ENCODE measurements at places on chromosomes 16 and 17. TPM values are rescaled to one million over a fixed set of nuclear protein-coding genes. Genes with fewer than 3 reads are reported as not detected.

Gene SPECC1
- polyA plus RNA-seq, result 2.0 TPM

Gene PRR29
- polyA plus RNA-seq, result 0.13 TPM

Gene PITPNM3
- 0.31 TPM for polyA plus RNA-seq

Gene GDE1
- polyA plus RNA-seq, result 51.2 TPM

Gene WNT9B
- 0.05 TPM for polyA plus RNA-seq

Gene KRT10
- polyA plus RNA-seq, result 38.8 TPM

Gene PLEKHG4
- 0.60 TPM for polyA plus RNA-seq

Gene FBXL16
- polyA plus RNA-seq, result 0.10 TPM

Gene SDR42E2
- not detected for polyA plus RNA-seq

Gene GDPD3
- polyA plus RNA-seq, result 0.48 TPM

Gene CDH1
- polyA plus RNA-seq, result 0.06 TPM

Gene NPIPA2
- 2.7 TPM for polyA plus RNA-seq

Gene ZC3H18
- polyA plus RNA-seq, result 36.0 TPM

GRCh38 chr17:77470800-77471733 is 330.3 kb downstream of the SEC14L1 start:
- no peaks in the 10 kb centered on the region for H3K36me3 ChIP-seq
- peak overlapping the region; percentile 46 for H3K27ac ChIP-seq
- H3K27me3 ChIP-seq, result no peaks in the 10 kb centered on the region
- DNase-seq, result peak; percentile 60

- H3K27ac ChIP-seq, result peak overlapping the region; percentile 70
- peak; percentile 93 for DNase-seq
- no peak overlapping the region for H3K4me3 ChIP-seq
Measured at GRCh38 chr16:85465328-85466303, 147.5 kb upstream of the GSE1 start.

GRCh38 chr17:80261159-80261894 is 675 bp downstream of the RNF213 start:
- H3K4me3 ChIP-seq, result peak overlapping the region; percentile 96
- H3K4me1 ChIP-seq, result peaks cover 29% of the 10 kb centered on the region
- H3K27ac ChIP-seq, result peak overlapping the region; percentile 95
- DNase-seq, result peak; percentile 52
- H3K36me3 ChIP-seq, result no peaks in the 10 kb centered on the region

- H3K27me3 ChIP-seq, result no peaks in the 10 kb centered on the region
- no peaks in the 10 kb centered on the region for H3K4me1 ChIP-seq
- H3K4me3 ChIP-seq, result no peak overlapping the region
- H3K36me3 ChIP-seq, result no peaks in the 10 kb centered on the region
Measured at GRCh38 chr17:8890671-8891070, 23.2 kb upstream of the PIK3R6 start.

GRCh38 chr17:48619826-48620449 is 4.8 kb upstream of the HOXB8 start:
- DNase-seq, result no peak
- peaks cover 97% of the 10 kb centered on the region for H3K27me3 ChIP-seq
- peaks cover 2% of the 10 kb centered on the region for H3K4me1 ChIP-seq

- peaks cover 37% of the 10 kb centered on the region for H3K36me3 ChIP-seq
- H3K4me1 ChIP-seq, result no peaks in the 10 kb centered on the region
- H3K27ac ChIP-seq, result no peak overlapping the region
- H3K4me3 ChIP-seq, result no peak overlapping the region
Measured at GRCh38 chr17:2319051-2319450, 15.3 kb downstream of the SRR start.

DNA sequence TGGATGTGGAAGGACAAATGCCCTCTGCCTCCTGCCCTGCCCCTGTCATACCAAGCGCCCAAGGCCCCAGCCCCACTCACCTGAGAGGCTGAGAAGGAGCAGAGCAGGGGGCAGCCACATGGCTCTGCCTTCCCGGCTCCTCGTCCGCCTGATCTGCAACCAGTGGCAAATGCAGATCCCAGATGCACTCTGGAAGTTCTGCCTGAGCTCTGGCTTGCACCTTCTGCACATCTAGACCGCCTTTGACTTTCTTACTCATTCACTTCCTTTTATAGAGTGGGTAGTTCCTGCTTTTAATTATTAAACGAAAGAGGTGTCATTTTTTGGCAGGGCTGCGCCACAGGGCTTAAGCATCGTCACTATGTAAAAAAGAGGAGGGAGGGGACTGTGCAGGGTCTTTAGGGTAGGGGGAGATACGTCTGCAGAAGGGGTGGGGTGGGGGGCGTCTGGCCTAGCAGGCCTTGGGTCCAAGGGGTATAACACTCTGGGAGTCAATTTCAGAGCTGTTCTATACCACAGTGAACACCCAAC is at the start of gene CD300LB:
TSS of gene CD300LB (minus strand) at position 245 of the 531 bp plus-strand sequence. CDS start at position 120, 125 bp downstream.
- H3K4me1 ChIP-seq, result no peaks in the 10 kb centered on the region
- no peaks in the 10 kb centered on the region for H3K36me3 ChIP-seq
- no peaks in the 10 kb centered on the region for H3K27me3 ChIP-seq
- no peak within 1 kb of the TSS for H3K27ac ChIP-seq
- DNase-seq, result no peak

- no peaks in the 10 kb centered on the region for H3K4me1 ChIP-seq
- DNase-seq, result peak; percentile 72
- no peaks in the 10 kb centered on the region for H3K36me3 ChIP-seq
- H3K27me3 ChIP-seq, result peaks cover 24% of the 10 kb centered on the region
- no peak overlapping the region for H3K27ac ChIP-seq
Measured at GRCh38 chr17:79940459-79941087, 95.1 kb downstream of the TBC1D16 start.

GRCh38 chr16:66858740-66859396 is 14.7 kb downstream of the CA7 start:
- H3K4me1 ChIP-seq, result no peaks in the 10 kb centered on the region
- no peak overlapping the region for H3K4me3 ChIP-seq
- no peaks in the 10 kb centered on the region for H3K36me3 ChIP-seq
- no peak overlapping the region for H3K27ac ChIP-seq
- H3K27me3 ChIP-seq, result no peaks in the 10 kb centered on the region
- DNase-seq, result peak; percentile 85

- no peak overlapping the region for H3K4me3 ChIP-seq
- DNase-seq, result no peak
- H3K27me3 ChIP-seq, result no peaks in the 10 kb centered on the region
- H3K4me1 ChIP-seq, result peaks cover 70% of the 10 kb centered on the region
- peak overlapping the region; percentile 2 for H3K27ac ChIP-seq
Measured at GRCh38 chr17:64205804-64206203, 57.3 kb downstream of the TEX2 start.

DNA sequence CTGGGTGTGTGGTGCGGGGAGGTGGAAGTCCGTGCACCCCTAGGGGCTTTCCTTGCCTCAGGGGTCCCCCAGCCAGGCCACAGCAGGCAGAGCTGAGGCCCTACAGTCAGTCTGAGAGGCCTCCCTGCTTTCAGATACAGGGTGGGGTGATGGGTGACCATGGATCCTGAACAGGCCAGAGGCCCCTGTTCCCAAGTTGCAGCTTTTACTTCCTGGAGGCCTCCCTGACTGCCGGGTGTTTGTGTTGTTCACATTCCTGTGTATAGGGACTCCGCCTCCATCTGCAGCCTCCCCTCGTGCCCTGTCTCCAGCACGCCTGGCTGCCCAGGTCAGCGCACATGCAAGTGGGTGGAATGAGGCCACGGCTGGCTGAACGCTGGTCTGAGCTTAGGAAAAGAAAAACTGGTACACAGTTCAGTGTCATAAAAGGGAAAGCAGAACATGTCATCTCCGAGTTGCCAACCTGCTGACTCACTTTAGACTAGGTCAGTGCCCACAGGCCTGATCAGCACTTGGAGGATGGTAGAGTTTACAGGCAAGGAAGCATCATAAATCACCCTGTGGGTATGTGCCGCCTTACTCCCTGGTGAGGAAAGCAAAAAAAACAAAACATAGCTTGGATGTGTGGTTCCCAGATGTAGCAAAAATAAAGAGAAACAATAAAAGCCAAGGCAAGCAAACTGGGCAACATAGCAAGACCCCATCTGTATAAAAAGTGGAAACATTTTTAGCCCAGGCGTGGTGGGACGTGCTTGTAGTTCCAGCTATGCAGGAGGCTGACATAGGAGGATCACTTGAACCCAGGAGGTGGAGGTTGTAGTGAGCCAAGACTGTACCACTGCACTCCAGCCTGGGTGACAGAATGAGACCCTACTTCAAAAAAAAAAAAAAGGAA is 6.2 kb upstream of the SLC7A6 start:
- H3K4me1 ChIP-seq, result peaks cover 54% of the 10 kb centered on the region
- H3K27ac ChIP-seq, result peak overlapping the region; percentile 99
- no peak for DNase-seq

DNA sequence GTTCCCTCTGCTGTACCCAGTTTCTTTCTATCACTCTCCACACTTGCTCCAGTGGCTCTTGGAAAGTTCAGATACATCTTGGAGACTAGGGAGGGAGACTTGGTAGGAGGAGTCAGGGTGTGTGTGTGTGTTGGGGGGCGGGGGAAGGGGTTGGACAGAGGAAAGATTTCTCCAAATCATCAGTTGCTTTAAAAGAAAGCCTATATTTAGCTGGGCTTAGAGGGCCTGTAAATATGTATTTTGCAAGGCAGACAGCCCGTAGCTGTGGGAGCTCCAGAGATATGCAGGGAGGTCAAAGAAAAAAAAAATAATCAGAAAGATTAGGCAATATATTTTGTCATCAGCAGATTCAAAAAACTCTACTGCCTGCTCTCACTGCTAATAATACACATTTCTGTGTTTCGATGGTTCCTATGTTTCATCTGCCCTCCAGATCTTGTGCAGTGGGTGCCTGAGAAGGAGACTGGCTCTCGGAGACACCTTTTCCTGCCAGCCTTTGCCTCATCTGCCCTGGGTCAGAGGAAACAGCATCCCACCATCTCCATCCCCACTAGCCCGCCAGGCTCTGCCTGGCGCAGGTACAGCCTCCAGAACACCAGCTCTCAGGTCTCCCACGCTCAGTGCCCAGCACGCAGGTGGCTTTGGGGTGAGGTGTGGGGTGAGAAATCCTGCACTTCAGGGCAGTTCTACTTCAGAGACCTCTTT is 4.8 kb upstream of the PPP1R9B start:
- H3K4me1 ChIP-seq, result peaks cover 39% of the 10 kb centered on the region
- peak; percentile 49 for DNase-seq
- H3K4me3 ChIP-seq, result peak overlapping the region; percentile 7
- H3K27ac ChIP-seq, result peak overlapping the region; percentile 83

GRCh38 chr17:2253768-2254406 is 49.7 kb downstream of the SMG6 start:
- peaks cover 25% of the 10 kb centered on the region for H3K36me3 ChIP-seq
- DNase-seq, result no peak
- H3K27me3 ChIP-seq, result no peaks in the 10 kb centered on the region
- no peak overlapping the region for H3K4me3 ChIP-seq
- no peak overlapping the region for H3K27ac ChIP-seq

DNA sequence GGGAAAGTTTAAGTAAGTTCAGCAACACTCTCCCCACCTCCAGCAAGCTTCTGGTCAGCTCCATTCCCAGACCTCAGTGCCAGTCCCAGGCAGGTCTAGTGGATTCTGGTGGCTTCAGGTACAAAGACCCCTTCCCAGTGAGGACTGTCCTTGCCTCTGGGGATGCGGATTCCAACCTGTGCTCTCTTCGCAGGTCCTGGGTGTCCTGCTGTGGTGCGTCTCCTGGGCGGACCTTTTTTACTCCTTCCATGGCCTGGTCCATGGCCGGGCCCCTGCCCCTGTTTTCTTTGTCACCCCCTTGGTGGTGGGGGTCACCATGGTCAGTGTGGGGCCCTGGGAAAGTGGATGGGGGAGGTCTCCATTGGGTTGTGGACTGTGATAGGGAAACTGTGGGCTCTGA is 21.8 kb downstream of the ABCC3 start:
- H3K27me3 ChIP-seq, result no peaks in the 10 kb centered on the region
- no peak overlapping the region for H3K27ac ChIP-seq
- no peak for DNase-seq
- H3K4me1 ChIP-seq, result peaks cover 13% of the 10 kb centered on the region

DNA sequence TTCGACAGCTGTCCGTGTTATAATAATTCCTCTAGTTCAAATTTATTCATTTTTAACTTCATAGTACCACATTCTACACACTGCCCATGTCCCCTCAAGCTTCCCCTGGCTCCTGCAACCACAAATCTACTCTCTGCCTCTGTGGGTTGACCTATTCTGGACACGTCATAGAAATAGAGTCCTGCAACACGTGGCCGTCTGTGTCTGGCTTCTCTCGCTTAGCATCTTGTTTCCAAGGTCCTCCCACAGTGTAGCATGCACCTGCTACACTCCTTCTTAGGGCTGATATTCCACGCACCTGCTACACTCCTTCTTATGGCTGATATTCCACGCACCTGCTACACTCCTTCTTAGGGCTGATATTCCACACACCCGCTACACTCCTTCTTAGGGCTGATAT is 16.5 kb downstream of the SCGB1C2 start:
- H3K4me3 ChIP-seq, result no peak overlapping the region
- H3K36me3 ChIP-seq, result peaks cover 3% of the 10 kb centered on the region
- no peaks in the 10 kb centered on the region for H3K27me3 ChIP-seq
- peak; percentile 3 for DNase-seq
- H3K27ac ChIP-seq, result no peak overlapping the region

DNA sequence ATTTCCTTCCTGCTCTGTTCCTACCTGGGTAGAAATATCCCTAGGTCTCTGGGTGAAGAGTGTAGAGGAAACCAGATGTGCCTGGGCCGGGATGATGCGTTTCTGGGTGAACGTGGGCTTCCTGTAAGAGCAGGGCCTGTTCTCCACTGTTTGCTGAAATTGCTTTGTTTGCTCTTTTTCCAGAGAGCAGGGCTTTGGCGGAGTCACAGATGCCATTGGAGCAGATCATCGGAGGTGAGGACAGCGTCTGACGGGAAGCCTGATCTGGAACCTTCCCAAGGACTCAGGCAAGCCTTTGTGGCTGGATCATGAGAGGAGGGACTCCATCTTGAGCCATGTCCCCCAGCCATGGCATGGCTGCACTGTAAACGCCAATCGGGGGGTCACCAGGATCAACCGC is 15.4 kb downstream of the DHODH start:
- DNase-seq, result no peak
- H3K27ac ChIP-seq, result no peak overlapping the region
- no peaks in the 10 kb centered on the region for H3K4me1 ChIP-seq
- H3K27me3 ChIP-seq, result no peaks in the 10 kb centered on the region
- H3K36me3 ChIP-seq, result peaks cover 3% of the 10 kb centered on the region

- no peaks in the 10 kb centered on the region for H3K36me3 ChIP-seq
- H3K27me3 ChIP-seq, result peaks cover 4% of the 10 kb centered on the region
- no peak overlapping the region for H3K27ac ChIP-seq
- no peak for DNase-seq
Measured at GRCh38 chr17:48375356-48375755, 54.7 kb downstream of the SKAP1 start.

GRCh38 chr16:78436846-78437245 is 337.4 kb downstream of the WWOX start:
- no peak overlapping the region for H3K27ac ChIP-seq
- H3K4me1 ChIP-seq, result no peaks in the 10 kb centered on the region

- H3K4me3 ChIP-seq, result no peak overlapping the region
- H3K27ac ChIP-seq, result no peak overlapping the region
- no peaks in the 10 kb centered on the region for H3K4me1 ChIP-seq
- H3K27me3 ChIP-seq, result no peaks in the 10 kb centered on the region
Measured at GRCh38 chr17:62644487-62645173, 17.2 kb downstream of the MRC2 start.

- peaks cover 9% of the 10 kb centered on the region for H3K4me1 ChIP-seq
- no peak overlapping the region for H3K4me3 ChIP-seq
- DNase-seq, result no peak
Measured at GRCh38 chr16:11556945-11557720, 29.6 kb downstream of the LITAF start.
